GM12892 (cell line): ENCODE measurements at places on chromosomes 5 and 9.

GRCh38 chr9:134360180-134360759 is 34.0 kb downstream of the RXRA start:
- DNase-seq, result no peak

- no peak for DNase-seq
Measured at GRCh38 chr9:10252174-10252573, 360.6 kb downstream of the PTPRD start.

GRCh38 chr5:135359374-135360165 is 39.5 kb downstream of the MACROH2A1 start:
- DNase-seq, result no peak

DNA sequence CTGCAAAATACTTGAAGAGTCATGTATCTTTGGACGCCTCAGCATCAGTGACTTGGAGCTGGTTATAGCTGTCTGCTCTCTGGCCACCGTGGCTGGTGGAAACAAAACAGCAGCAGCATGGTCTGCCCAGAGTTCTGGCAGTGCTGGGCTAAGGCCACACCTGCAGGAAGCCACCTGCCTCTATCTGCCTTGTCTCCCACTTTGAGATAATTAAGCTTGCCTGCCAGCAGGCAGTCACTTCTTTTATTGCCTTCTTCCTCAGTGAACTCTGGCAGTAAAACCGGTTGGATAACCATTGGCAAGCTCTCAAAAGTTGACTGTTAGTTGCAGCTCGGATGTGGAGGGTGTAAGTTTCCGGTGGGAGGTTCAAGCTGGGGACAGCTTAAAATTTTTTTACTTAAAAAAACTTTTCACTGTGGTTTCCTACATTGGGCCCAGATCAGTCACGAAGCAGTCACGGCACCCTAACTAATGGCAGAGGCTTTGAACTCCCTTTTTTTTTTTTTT is 4.9 kb downstream of the SMIM3 start:
- DNase-seq, result no peak

DNA sequence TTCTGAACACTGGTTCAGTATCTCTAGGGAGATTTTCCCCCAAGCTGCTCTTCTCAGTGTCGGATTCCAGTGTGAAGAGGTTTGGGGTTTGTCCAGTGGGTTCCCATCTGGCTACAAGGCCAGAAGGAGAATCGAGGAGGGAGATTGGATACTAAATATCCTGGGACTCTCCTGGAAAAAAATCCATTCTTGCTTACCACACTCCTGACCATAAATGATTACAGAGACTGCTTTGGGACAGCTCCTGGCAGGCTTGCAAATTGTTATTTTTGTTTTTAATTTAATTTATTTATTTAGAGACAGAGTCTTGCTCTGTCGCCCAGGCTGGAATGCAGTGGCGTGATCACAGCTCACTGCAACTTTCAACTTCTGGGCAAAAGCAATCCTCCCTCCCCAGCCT is 4.7 kb upstream of the SUSD1 start:
- no peak for DNase-seq

- no peak for DNase-seq
Measured at GRCh38 chr5:132353486-132353995, 16.0 kb upstream of the SLC22A5 start.
